ENCODE measurements at places on chromosomes 2 and 18.

DNA sequence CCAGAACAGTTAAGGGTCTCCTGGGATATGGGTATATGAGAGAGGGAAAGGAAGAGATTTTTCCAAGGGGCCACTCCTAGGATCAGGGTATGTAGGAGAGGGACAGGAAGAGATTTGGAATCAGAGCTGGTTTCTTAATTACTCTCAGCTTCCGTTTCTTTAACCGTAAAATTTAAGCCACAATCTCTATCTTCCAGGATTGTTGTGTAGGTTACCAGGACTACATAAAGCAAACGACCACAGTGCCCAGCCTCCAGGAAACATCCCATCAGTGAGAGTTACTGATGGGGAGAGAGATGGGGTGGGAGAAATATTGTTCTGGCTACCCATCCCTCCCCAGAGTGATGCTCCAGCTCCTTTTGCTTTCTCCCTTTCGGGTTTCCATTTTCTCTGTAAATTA, 114.6 kb upstream of the THUMPD2 start:
- DNase-seq, result no peak

DNA sequence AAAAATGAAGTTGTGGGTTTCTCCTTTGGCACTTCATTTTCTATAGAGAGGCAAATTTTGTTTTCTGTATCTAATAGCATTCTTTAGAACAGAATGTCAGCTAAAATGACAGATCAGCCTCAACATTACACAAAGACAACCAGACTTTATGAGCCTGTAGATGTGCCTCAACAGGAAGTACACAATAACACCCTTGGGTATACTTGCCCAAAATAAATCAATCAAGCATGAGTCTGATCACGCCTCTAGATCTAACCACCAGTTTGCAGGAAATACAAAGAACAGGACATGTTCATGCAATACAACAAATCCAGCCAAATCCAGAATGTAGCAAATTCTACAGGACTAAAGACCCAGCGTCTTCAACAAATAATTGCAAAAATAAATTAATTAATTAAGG, 11.2 kb upstream of the DAPL1 start:
- DNase-seq, result no peak

- no peak for DNase-seq
These were observed 46.5 kb upstream of the NFU1 start for GRCh38 chr2:69483696-69484095.

GRCh38 chr2:235043762-235044500, 92.1 kb downstream of the SH3BP4 start:
- DNase-seq, result no peak

- DNase-seq, result no peak
These were observed 6.0 kb upstream of the MLPH start for GRCh38 chr2:237480988-237481525.

DNA sequence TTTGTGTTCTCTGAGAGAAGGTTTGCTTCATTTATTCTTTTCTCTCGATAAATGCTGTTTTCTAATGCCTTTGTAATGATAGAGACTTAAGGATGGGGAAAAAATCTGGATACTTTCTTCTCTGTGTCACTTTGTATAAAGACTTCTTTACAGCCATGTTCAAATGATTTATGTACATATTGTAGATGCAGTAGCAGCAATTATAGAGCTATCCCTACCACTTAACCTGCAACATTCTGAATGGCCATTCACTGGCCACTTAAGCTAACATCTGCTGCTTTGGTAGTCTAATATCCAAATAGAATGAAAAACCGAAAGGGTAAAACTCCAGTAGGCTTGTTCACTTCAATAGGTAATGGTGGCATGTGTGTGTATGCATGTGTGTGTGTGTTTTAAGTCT, 97.8 kb downstream of the CSRNP3 start:
- DNase-seq, result no peak

DNA sequence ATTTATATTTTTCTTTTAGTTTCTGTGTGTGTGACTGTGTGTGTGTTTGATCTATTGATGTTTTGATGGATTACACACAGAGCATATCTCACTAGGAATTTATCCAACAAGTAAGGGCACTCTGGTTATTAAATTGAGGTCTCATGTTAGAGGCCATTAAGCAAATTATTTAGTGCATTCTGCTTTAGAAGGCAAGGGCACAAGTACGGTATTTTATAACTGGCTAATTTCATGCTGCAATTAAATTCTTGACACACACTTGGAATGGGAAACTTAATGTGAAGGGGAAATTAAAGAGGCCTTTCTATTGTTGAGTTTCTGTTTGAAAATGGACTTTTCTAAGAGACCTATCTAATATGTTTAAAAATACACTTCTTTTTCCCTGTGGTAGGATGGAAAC, 25.8 kb downstream of the NYAP2 start:
- no peak for DNase-seq

GRCh38 chr2:28991021-28991420, 9.9 kb downstream of the TOGARAM2 start:
- no peak for DNase-seq

- peak; percentile 25 for DNase-seq
These were observed 35.7 kb downstream of the ACVR1C start for GRCh38 chr2:157592948-157593347.

DNA sequence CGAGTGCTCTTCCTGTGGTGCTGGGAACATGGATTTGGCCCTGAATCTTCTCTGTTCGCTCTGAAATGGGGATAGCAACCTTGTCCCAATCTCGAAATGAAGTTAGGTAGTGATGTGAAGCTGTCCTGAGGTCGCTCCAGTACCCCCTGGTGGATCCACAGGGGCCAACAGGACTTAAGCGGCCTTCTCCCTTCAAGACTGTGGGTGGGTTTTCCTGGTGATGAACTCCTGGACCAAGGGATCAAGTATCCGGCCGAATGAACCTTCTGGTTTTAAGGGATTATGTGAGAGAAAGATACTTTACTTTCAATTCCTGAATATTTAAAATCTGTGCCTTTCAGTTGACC, 156.5 kb downstream of the NAPG start:
- DNase-seq, result no peak

DNA sequence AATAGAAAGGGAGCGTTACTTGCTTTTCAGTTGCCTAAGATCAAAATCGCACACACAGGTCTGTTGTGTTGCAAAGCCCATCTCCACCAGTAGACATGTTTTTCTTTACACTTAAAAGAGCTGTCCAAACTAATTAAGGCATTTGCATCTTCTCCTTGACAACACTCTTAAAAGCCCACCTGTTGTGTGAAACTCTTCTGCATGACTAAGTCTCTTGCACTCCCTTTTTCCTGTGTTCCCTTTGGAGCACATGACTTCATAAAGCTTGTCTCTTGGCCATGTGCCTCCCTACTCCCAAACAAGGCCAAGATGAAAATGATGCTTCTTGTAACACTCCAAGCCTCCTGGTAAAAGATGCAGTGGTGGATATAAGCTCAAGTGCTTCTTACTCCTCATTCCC, 26.1 kb downstream of the PID1 start:
- no peak for DNase-seq

- no peak for DNase-seq
These were observed 290.2 kb downstream of the LPIN1 start for GRCh38 chr2:12036640-12036983.

DNA sequence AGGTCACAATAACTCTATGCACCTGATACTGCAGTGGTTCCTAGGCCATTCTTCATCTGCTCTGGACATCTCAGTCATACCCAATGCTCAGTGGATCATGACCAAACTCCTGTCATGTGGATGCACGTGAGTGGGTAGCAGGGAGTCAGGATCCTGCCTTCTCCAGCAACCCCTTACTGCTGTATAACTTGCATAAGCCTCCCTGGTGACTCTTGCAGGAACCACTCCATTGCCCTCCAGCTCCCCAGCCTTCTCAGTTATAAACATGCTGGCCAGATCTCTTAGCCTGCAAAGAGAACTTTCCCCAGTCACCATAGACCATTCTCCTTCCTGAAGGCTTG, 98.6 kb upstream of the ZNF397 start:
- no peak for DNase-seq

GRCh38 chr2:171939743-171940071, 17.4 kb downstream of the HAT1 start:
- no peak for DNase-seq

DNA sequence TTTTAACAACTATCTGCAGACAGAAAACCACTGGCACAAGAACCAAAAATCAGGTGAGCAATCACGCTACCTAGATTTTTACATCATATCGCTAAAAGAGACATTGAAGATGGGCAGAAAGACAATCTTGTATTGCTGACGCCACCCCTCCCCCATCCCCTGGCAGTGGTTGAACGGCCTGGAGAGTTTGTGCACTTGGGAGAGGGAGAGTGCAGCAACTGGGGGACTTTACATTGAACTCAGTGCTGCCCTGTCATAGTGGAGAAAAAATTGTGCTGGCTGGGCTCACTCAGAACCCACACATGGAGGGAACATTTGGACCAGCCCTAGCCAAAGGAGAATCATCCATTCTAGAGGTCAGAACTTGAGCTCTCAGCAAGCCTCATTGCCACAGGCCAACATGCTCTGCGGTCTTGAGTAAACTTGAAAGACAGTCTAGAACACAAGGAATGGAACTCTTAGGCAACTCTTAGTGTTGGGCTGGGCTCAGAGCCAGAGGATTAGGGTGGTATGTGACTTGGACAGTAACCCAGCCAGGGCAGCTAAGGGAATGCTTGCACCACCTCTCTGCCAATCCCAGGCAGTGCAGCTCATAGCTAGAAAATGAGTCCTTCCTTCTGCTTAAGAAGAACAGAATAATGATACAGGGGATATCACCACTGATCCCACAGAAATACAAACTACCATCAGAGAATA, 220.0 kb upstream of the CYP26B1 start:
- peak; percentile 29 for DNase-seq

DNA sequence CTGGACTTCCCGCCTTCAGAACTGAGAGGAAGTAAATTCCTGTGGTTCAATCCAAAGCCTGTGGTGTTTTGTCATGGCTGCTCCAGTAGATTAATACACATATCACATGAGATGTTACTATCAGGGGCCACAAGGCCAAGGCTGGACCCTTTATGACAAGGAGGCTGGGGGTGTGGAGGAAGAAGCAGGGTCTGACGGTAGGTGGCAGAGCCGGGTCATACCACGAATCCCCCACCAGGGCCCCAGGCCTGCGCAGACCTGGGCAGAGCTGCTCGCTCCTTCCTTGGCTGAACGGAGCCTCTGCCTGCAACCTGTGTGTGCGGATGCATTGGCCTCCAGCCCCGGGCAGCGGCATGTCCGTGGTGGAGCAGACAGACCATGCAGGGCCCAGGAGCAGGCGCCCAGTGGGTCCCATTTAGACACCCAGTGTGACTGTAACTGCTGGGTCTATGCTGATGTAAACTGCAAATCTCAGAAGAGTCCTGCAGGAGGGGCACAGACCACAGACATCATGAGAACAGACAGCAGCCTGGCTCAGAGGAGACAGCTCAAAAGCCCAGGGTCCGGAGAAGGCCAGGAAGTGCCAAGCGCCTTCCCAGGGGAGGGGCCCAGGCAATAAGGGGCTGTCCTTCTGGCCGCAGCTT, 155.2 kb downstream of the PXDN start:
- DNase-seq, result no peak

DNA sequence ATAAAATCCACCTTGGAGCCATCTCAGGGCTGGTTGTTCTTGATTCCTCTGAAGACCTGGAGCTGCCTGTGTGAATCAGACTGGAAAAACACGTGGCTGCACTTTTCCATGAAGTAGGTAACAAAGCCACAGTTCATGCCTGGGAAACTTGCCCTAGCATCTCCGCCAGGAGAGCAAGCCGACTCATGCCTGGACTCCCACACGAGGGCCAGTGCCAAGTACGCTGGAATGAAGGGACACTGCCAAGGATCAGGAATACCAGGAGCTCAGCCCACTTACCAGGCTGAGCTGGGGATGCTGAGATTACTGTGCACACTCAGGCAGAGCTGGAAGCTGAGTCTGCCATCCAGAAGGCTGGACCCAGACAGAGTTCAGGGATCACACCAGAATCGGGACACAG, 10.9 kb upstream of the FHL2 start:
- no peak for DNase-seq

- no peak for DNase-seq
These were observed 138.9 kb downstream of the CCDC148 start for GRCh38 chr2:158317642-158318041.

- DNase-seq, result no peak
These were observed 71.1 kb upstream of the MAP4K3 start for GRCh38 chr2:39508198-39508597.

DNA sequence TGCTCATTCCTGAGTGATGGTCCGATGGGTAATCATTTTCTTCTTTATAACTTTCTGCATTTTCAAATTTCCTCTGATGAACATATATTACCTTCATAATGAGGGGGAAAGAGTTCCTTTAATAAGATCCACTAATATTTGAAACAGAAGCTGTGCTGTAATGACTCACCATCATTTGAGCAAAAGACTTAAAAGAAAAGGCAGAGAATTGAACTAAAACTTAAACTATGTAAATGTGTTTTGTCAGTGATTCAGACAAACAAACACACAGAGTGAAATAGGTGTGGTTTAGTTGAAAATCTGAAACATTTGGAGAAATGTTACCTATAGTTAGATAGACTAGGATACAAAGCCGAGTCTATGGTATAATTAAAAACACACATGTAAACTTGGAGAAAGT, 209.6 kb downstream of the STK39 start:
- no peak for DNase-seq

GRCh38 chr2:191234376-191234775, 10.8 kb upstream of the MYO1B start:
- DNase-seq, result no peak

DNA sequence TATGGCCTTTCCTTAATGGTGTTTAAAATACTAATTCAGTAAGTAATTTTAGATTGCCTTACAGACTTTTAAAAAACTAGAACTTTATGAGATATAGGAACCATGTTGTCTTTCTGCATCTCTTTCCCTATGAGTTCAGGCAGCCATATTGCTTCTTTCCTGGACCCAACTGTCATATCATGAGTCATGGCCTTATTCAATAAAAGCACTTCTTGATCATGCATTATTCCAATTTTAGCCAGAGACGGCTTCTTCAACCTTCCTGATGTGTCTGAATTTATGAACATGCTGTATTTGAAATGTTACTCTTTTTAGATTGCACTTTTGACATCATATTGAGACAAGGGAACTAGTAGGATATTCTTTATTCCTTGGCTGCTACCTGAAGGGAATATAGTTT, 65.4 kb upstream of the MAP3K20 start:
- DNase-seq, result no peak

- no peak for DNase-seq
These were observed 16.5 kb upstream of the PRLH start for GRCh38 chr2:237549643-237550415.

DNA sequence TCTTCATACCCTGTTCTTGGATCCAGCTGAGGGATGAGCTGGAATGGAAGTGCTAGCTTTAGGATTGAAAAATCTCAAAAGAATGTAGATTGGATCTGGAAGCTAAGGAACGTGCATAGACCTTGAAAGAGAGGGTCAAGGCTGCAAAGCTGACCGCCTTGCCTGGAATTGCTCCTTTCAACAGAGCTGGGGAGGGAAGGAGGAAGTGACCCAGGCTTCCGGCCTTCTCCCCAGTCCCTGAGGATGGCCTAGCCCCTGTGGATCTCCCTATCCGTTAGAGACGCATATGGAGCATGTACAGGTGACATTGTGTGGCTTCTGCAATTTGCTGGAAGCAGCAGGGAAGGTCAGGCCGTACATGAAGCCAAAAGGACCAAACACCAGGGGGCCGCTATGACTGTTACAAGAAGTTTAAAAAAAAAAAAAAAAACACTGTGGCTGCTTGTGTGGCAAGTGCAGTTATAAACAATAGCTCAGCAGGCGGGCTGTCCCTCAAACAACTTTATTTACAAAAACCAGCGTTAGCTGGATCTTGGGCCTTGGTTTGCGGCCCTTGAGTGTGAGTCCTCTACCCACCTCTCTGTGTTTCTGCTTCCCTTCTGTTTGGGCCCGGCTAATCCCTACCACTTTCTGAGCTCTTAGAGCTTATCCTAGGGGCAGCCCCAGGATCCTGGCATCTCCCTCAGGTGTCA, 227.6 kb downstream of the SEPTIN10 start:
- DNase-seq, result no peak

GRCh38 chr2:71071681-71072398, 3.4 kb downstream of the NAGK start:
- no peak for DNase-seq
